Activated CD8-positive, alpha-beta memory T cell treated with anti-CD3 and anti-CD28 coated beads, Interleukin-2, amount 10 ng/mL, durations not matched to agents 7 days and 5 days (primary cell): ENCODE measurements at places on chromosomes 3 and 15. TPM values are rescaled to one million over a fixed set of nuclear protein-coding genes. Genes with fewer than 3 reads are reported as not detected.

- no peak for DNase-seq
Measured at GRCh38 chr15:64926661-64927060, 15.0 kb downstream of the ANKDD1A start.

DNA sequence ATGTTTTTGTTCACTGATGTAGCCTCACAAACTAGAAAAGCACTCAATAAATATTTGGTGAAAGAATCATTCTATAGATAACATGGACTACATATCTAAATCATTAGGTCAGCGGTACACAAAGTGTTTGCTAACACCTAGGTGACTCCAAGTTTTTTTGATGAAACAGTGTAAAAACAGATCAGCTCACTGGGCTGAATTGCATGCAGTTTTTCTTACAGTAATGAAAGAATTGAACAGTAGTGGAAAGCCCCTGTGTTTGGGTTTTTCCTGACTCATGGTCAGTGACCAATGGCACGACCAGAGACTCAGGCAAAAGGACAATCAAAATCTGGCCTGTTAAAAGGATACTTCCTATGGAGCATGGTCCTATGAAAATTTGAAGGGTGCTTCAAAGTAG lies 384.3 kb upstream of the EPHA6 start:
- no peak for DNase-seq

- no peak for DNase-seq
Measured at GRCh38 chr15:93366387-93367100, 277.5 kb upstream of the RGMA start.

Gene BUB1B
- 107 TPM for total RNA-seq
